ENCODE measurements at places on chromosomes 1 and 21. TPM values are rescaled to one million over a fixed set of nuclear protein-coding genes. Genes with fewer than 3 reads are reported as not detected.

Gene SAMSN1
- 121 TPM for total RNA-seq

Gene RGS1
- total RNA-seq = 10.1 TPM

Gene PLPPR4
- total RNA-seq = not detected

GRCh38 chr21:26920055-26920454 is 46.8 kb downstream of the ADAMTS5 start:
- no peaks in the 10 kb centered on the region for H3K36me3 ChIP-seq
- no peak for DNase-seq
- H3K4me3 ChIP-seq = no peak overlapping the region
- no peak overlapping the region for H3K27ac ChIP-seq
- H3K27me3 ChIP-seq = peaks cover 2% of the 10 kb centered on the region
- H3K4me1 ChIP-seq = no peaks in the 10 kb centered on the region

DNA sequence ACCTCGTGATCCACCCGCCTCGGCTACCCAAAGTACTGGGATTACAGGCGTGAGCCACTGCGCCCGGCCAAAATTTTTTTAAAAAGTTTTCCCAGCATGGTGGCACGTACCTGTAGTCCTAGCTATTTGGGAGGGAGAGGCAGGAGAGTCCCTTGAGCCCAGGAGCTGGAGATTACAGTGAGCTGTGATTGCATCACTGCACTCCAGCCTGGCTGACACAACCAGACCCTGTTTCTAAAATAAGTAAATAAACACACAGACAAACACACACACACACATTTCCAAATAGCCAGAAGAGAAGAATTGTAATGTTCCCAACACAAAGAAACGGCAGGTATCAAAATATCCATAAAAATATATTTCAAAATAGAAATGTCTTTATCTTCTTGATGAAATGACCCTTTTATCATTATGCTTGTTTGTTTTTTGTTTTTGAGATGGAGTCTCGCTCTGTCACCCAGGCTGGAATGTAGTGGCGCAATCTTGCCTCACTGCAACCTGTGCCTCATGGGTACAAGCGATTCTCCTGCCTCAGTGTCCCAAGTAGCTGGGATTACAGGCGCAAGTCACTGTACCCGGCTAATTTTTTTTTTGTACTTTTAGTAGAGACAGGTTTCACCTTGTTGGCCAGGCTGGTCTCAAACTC is 9.3 kb downstream of the HES2 start:
- peaks cover 41% of the 10 kb centered on the region for H3K27me3 ChIP-seq
- no peaks in the 10 kb centered on the region for H3K36me3 ChIP-seq
- no peak overlapping the region for H3K4me3 ChIP-seq
- H3K4me1 ChIP-seq = peaks cover 8% of the 10 kb centered on the region
- no peak overlapping the region for H3K27ac ChIP-seq
- DNase-seq = no peak

DNA sequence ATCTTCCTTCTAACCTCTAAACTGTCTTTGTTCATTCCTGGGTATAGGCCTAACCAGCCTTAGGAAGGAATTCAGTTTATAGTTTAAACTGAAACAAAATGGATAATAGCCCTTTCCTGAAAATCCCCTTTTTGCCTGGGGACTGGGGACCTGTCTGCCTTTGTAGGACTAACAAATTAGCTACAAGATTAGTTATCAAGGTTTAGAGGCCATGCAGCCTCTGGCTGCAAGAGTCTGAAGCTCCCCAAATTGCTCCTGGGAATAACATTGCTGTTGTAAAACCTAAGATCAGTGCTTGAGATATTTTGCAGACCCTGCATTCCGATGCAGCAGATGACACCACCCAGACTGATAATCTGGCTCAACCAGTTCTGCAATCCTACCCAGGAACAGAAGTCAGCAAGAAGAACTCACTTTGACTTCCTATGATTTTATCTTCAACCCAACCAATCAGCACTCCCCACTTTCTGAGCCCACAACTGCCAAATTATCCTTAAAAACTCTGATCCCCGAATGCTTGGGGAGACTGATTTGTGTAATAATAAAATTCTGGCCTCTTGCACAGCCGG is 96.6 kb upstream of the ETV3 start:
- DNase-seq = no peak
- no peaks in the 10 kb centered on the region for H3K4me1 ChIP-seq
- H3K27me3 ChIP-seq = peaks cover 24% of the 10 kb centered on the region
- H3K36me3 ChIP-seq = no peaks in the 10 kb centered on the region
- H3K4me3 ChIP-seq = no peak overlapping the region
- H3K27ac ChIP-seq = no peak overlapping the region

DNA sequence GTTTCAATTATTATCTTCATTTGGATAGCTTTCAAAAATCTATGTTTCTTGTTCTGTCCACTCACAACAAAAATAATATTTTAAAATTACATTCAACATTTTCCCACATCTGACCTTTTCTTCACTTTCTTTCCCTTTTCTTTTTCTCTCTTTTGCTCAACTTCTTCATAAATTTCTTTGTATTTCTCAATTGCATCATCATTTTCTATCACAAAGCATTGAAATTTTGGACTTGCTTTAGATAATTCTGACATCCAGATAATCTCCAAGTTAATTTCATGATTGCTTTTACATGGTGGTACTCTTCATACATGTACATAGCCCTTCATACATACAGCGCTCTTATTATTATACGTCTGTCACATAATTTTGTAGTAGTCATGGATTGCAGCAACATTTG is 30.2 kb downstream of the NUF2 start:
- peaks cover 35% of the 10 kb centered on the region for H3K36me3 ChIP-seq
- no peaks in the 10 kb centered on the region for H3K27me3 ChIP-seq
- no peak overlapping the region for H3K4me3 ChIP-seq
- H3K4me1 ChIP-seq = no peaks in the 10 kb centered on the region
- no peak overlapping the region for H3K27ac ChIP-seq
- no peak for DNase-seq

- H3K27ac ChIP-seq = no peak overlapping the region
- no peaks in the 10 kb centered on the region for H3K27me3 ChIP-seq
- no peaks in the 10 kb centered on the region for H3K36me3 ChIP-seq
- DNase-seq = no peak
Measured at GRCh38 chr1:241963722-241964121, 6.2 kb downstream of the BECN2 start.

GRCh38 chr1:27253596-27253995 is 19.2 kb downstream of the WDTC1 start:
- H3K36me3 ChIP-seq = peaks cover 5% of the 10 kb centered on the region
- no peak overlapping the region for H3K27ac ChIP-seq
- H3K4me3 ChIP-seq = no peak overlapping the region
- no peaks in the 10 kb centered on the region for H3K27me3 ChIP-seq
- peaks cover 15% of the 10 kb centered on the region for H3K4me1 ChIP-seq

GRCh38 chr21:26835027-26835713 is 10.0 kb downstream of the ADAMTS1 start:
- H3K4me1 ChIP-seq = peaks cover 30% of the 10 kb centered on the region
- no peak for DNase-seq
- H3K36me3 ChIP-seq = no peaks in the 10 kb centered on the region
- no peak overlapping the region for H3K4me3 ChIP-seq
- H3K27me3 ChIP-seq = peaks cover 18% of the 10 kb centered on the region

All from activated naive CD8-positive, alpha-beta T cell treated with anti-CD3 and anti-CD28 coated beads, Interleukin-2, amount 10 ng/mL, durations not matched to agents 7 days and 5 days (primary cell).